ENCODE measurements at places on chromosomes 5 and 9. TPM values are rescaled to one million over a fixed set of nuclear protein-coding genes. Genes with fewer than 3 reads are reported as not detected.

ADAMTS6 gene
- total RNA-seq: 86.4 TPM

DMRT2 gene
- not detected for total RNA-seq

ROR2 gene
- under 0.01 TPM for total RNA-seq

ARHGEF37 gene
- 4.9 TPM for total RNA-seq

PLPP7 gene
- 0.46 TPM for total RNA-seq

GAPT gene
- total RNA-seq: not detected

TMEM8B gene
- total RNA-seq: under 0.01 TPM

ANGPTL2 gene
- 8.4 TPM for total RNA-seq

ANKRD31 gene
- not detected for total RNA-seq

PCDHB9 gene
- total RNA-seq: 0.15 TPM

KCNIP1 gene
- not detected for total RNA-seq

ELOVL7 gene
- total RNA-seq: 0.61 TPM

MYMK gene
- not detected for total RNA-seq
